CD8-positive, alpha-beta memory T cell (primary cell): ENCODE measurements at places on chromosomes 5 and 9.
A peak's percentile ranks its signal among the peaks of the same experiment; 100 is the strongest.

GRCh38 chr9:117034866-117035265, 347.8 kb downstream of the TRIM32 start:
- DNase-seq, result no peak

- DNase-seq, result no peak
Observed at GRCh38 chr5:134549714-134550113, 24.2 kb downstream of the JADE2 start.

DNA sequence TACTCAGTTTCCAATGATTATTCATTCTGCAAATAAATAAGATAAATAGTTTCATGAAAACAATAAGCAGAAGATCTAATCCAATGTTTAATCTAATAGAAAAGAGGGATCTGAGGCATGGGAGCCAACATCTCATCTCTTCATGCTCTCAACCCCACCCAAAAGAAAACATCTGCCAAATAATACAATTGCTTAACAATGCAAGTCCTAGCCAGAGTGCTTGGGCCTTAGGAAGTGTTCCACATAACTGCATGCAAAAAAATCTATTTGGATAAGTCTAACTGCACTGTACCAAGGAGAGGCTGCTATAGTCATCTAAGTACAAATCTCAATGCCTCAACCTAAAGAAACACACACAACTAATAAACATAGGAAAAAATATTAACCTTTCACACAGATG, 606.0 kb downstream of the CDH9 start:
- no peak for DNase-seq

DNA sequence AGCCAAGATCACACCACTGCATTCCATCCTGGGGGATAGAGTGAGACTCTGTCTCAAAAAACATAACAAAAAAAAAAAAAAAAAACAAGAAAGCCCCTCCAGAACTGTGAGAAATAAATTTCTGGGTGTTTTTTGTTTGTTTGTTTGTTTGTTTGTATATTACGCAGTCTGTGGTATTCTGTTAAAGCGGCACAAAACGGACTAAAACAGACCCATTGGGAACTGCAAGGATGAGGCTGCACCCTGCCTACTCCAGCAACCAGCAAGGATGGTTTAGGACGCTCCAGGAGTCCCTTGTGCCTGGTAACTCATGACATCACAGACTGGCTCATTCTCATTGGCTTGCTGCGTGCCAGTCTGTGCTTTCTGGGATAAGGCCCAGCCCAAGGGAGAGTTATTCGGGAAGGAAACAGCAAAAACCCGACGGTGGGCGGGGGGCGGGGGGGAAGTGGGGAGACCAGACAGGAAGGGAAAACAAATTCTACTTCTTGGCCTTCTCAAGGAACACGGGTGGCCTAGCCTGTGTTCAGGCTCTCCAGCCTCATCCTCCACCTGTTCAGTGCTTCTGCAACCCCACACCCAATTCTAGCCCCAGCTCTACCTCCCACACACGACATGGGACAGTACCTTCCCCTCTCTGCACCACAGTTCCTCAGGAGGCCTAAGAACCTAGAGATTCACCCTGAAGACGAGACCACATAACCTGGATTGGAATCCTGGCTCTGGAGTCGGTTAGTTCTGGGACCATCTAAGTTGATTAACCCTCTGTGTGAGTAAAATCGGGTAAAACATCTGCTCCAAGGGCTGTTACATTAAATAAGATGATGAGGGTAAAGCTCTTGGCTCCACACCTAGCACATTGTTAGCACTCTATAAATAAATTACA, 2.8 kb downstream of the CD74 start:
- DNase-seq, result peak; percentile 45

GRCh38 chr5:55530669-55531068, 4.1 kb downstream of the PLPP1 start:
- DNase-seq, result no peak

DNA sequence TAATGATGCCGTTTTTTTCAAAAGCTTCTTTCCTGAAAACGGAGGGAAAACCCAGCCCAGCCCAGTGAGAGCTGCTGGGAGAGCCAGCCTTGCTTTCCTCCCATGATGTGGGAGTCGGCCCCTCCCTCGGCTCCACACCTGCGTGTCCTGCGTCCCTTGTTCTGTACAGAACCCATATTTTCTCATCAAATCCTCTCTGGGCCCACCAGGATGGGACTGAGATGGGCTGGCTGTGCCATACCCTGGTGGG, 8.9 kb downstream of the FLT4 start:
- peak; percentile 26 for DNase-seq

DNA sequence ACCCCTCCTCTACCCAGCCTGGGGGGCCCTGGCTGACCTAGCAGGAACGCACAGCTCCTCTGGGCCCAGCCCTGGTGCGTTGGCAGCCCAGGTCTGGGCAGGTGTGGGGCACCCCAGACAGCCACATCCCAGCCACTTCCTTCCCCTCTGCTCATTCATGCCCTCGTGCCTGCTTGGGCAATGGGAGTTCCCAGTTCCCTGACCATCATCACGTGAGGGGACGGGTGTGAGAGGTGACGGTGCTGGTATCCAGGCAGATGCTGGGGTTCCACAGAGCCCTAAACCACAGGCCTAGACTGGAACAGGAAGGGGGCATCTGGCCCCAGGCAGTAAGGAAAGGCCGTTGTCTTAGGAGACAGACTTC, 8.4 kb downstream of the RALGDS start:
- peak; percentile 59 for DNase-seq

- DNase-seq, result no peak
Observed at GRCh38 chr9:135489188-135489906, 9.8 kb downstream of the PPP1R26 start.

GRCh38 chr9:133531293-133531692, 3.2 kb upstream of the ADAMTSL2 start:
- DNase-seq, result no peak

- DNase-seq, result no peak
Observed at GRCh38 chr9:115673599-115673998, 480.0 kb upstream of the PAPPA start.

GRCh38 chr5:162068412-162068811, 839 bp downstream of the GABRG2 start:
- no peak for DNase-seq

GRCh38 chr5:77774981-77775789, 954 bp downstream of the TBCA start:
- no peak for DNase-seq

DNA sequence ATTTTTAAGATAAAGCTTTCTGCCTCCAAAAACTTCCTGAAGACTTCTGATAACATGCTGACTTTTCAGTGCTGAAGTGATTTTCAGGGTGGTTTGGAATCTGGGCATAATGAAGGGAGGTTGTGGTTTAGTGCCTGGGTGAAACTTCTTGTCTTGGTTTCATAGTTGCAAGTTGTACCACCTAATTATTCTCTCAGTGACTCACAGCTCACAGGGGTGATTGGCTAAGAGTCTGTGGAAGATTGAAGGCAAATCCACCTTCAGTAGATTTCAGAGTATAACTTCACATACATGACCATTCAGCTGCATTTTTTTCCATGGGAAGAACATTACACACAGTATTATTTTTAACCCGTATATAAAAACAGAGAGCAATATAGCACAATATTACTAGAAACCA, 199.9 kb downstream of the PTTG1 start:
- no peak for DNase-seq

DNA sequence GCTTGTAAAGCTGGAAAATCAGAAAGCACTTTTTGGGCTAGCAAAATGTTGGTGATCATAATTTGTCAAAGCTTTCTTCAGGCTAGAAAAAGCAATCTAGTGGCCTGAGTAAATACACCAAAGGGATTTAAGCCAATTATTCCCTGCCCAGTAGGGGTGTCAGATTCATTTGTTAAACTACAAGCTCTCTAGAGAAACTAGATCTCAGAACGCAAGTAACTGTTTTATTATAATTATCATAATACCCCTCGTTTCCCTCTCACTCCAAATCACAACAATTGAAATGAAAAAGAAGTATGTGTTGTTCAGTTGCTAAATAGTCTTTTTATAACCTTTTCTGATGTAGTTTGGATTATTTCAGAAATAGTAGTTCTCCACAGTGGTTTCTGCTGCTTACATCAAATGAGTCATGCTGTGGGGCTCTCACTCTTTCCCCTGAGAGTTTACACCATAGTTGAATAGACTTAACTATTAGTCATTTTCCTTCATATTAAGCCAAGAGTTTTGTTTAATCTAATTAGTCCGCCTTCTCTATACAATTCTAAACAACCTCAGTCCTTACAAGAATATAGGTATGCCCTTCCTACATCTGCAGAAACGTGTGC, 918.6 kb upstream of the DMAC1 start:
- DNase-seq, result no peak

GRCh38 chr9:129517006-129517405, 103.9 kb downstream of the C9orf50 start:
- no peak for DNase-seq

GRCh38 chr5:83396662-83397061, 74.9 kb upstream of the VCAN start:
- DNase-seq, result no peak

GRCh38 chr9:18658804-18659705, 185.1 kb downstream of the ADAMTSL1 start:
- no peak for DNase-seq

DNA sequence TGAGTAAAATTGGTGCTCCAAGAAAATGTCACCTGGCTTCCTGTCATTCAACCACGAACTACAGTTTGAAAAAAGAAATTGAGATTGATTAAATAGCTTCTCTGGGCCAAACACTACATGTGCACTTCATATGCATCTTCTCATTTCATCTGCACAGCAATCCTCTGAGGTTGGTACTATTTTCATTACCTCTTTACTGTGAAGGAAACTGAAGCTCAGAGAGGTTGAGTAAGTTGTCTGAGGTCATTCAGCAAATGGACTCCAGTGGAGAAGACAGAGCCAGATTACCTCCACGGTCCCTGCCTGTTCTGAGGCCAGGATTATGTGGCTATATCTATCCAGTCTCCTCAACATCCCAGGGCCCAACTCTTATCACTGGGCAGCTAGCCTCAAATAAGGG, 46.5 kb downstream of the SLC6A7 start:
- DNase-seq, result no peak

DNA sequence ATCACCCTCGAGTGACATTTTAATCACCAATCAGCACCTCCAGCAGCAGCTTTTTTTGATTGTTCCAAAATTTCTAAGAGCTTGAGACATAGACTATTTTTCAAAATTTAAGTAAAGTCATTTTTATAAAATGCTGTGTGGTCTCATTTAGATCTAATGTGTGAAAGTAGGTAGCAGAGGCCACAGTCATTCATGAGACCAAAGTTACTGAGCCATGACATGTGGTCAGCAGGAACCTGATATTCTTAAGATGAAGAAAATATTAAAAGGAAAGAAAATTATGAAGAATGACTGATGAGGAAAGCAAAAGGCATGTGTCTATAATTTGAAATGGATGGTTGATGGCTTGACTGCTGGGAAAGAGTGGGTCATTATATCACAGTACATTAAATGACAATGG, 7.2 kb downstream of the FREM1 start:
- no peak for DNase-seq

- no peak for DNase-seq
Observed at GRCh38 chr5:79518718-79519117, 4.8 kb upstream of the HOMER1 start.

- peak; percentile 61 for DNase-seq
Observed at GRCh38 chr5:98927242-98927988, 1.4 kb downstream of the CHD1 start.

DNA sequence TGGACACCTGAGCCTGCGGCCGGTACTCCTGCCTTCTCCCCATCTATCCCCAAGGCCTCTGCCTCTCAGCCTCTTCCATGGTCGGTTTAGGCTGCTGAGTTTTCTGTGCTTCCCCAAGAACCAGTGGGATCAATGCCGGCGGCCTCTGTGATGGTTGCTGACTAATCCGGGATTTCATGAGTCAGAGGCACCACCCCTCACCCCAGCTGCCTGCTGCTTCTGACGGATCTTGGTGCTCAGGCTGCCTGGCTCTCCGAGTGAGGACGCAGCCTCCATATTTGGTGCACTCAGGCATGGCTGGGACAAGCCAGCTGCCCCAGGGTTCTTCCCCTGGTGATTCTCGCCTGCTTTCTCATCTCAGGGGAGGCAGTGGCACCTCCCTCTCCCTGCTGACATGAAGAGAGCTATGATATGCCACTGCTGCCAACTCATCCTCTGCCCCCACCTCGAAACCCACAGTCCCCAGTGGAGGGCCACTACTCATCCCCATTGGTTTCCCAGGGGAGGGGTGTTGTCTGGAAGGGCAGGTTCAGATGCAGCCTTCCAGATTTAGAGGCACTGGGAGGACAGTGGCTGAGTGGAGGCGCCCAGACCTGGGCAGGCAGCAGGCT, 3.3 kb upstream of the MAN1B1 start:
- no peak for DNase-seq

DNA sequence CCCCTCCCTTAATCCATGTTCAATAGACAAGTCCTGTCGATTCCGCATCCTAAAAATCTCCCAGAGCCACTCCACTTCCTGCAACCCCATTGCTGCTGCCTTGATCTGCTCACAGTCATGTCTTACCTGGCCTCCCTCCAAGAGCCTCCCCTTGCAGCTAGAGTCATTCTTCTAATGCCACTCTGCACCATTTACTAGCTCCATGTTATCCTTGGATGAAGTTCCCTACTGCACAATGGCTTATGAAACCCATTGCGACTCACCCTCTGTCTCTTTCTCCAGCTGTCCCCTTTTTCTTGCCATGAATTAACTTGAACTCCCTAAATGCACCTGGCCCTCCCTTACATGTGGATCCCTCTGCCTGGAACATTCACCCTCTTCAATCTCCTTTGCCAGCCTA, 39.5 kb downstream of the MEGF10 start:
- no peak for DNase-seq

DNA sequence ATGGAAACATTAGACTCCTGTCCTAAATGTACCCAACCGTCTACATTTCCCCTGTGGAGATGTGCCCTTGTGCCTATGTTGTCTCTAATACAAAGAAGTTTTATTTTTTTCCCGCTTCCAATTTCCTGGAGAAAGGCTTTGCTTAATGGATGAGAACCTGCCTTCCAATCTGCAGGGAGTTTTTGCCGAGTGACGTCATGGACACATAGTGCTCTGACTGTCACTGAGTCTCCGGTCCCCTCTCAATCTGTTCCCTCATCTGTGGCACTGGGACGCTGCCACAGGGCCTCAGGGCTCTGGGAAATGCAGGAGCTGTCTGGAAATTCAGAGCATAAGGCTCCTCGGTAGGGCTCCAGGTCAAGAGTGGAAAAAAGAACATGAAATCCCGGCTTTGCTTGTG, 144.8 kb downstream of the PDZD2 start:
- DNase-seq, result no peak

DNA sequence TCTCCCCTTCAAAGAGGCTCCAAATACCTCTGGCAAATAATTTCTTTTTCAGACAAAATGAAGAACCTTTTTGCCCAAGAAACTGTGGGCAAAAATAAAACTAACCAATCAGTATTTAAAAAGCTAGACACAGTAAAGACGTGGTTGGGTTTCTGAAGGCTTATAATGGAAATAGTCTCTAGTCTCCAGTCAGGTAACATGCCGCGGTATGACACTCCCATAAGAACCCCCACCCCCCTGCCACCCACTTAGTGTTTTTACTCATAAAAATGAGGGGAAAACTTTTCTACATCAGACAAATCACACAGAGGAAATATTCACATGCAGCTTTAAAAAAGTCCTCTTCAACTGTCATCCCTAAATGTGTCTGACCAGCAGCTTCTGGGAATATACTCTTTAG, 105.3 kb downstream of the THBS4 start:
- no peak for DNase-seq
